ENCODE measurements at places on chromosomes 6 and 20. TPM values are rescaled to one million over a fixed set of nuclear protein-coding genes. Genes with fewer than 3 reads are reported as not detected.
A peak's percentile ranks its signal among the peaks of the same experiment; 100 is the strongest.

GRCh38 chr20:57611586-57612311, 8.5 kb downstream of the ZBP1 start:
- no peak for DNase-seq

GRCh38 chr20:16158090-16158975, 414.9 kb downstream of the KIF16B start:
- DNase-seq: no peak

DNA sequence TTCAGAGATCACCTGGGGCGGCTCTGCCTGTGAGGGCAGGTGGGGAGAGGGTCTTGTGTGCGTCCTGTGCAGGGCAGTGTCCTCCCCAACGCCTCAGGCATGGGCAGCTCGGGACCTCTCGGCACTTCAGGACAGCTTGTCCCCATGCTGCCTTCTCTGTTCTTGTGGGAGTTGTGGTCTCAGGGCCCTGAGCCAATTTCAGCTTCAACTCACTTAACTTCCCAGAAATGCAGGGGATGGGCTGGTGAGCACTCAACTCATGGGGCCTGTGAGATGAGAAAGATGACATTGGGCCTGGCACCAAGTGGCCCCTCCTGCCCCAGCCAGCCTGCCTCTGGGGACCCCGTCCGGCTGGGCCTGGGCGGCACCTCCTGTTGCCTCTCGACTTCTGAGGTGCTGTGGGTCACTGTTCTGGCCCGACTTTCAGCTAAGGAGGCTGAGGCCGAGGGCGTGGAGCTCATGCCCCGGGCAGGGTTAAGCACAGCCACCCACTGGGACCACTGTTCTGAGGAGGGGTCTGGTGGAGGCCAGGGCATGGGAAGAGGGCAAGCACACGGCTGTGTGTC, 6.7 kb downstream of the RGS19 start:
- DNase-seq: no peak

DNA sequence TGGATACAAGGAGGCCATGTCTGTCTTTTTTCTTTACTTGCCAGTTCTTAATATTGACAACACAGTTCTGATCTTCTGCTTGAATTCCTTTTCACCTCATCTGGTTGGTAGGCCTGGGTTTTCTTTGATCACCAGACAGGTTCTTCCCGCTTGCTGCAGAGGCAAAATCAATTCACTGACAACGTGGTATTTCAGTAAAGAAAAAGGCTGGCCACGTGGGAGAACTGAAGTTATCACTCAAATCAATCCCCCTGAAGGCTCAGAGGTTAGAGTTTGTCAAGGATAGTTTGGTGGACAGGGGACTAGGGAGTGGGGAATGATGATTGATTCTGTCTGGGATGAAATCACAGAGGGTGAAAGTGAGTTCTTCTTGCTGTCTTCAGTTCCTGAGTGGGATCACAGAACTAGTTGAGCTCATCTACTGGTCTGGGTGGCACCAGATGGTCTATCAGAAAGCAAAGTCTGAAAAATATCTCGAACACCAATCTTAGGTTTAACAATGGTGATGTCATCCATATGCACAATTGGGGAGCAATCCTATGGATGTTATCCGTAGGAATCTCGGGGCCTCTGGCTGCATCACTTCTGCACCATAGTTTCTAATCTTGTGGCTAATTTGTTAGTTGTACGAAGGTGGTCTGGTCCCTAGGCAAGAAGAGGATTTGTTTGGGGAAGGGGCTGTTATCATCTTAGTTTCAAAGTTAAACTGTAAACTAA, 37.3 kb upstream of the OLIG3 start:
- DNase-seq: no peak

DNA sequence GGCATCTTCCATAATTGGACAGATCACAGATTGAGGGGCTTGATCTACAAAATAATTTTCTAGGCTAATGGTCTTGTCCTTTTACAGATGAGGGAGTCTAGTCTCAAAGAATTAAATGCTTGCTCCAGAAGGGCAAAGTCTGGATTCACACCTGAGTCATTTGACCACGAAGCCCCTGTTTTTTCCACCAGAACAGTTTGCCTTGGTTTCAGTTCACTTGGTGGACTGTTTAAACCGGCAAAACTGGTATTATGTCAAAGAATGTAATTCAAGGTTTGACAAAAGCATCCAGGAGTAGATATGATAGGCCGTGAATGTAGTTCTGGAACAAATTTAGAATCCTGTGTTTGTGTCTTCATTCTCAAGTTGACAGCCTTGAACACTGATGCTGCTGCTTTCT, 3.3 kb downstream of the MYO6 start:
- no peak for DNase-seq

DNA sequence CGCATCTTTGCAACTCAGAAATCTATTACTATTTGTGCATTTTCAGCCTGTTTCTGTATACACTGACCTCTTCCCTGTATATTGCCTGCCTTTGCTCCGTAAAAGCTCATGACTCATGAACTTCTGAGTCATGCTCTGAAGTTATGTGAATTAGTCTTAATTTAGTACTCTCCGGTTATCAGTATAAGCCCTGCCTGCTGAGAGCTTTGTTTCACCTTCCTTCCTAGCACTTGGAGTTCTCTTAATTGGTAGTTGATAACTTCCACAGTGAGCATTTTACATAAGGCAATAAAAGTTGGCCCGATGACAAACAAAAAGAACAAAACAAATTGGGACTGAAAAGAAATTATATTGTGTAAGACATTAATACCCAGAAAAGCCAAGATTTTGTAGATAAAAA, 231.4 kb downstream of the GJA1 start:
- peak; percentile 61 for DNase-seq

GRCh38 chr6:16670617-16671051, 90.6 kb downstream of the ATXN1 start:
- no peak for DNase-seq

- DNase-seq: peak; percentile 71
These were observed 18.2 kb downstream of the PPARD start for GRCh38 chr6:35360349-35361138.

- DNase-seq: no peak
These were observed 65.2 kb downstream of the CDS2 start for GRCh38 chr20:5191829-5192569.

GRCh38 chr6:158815379-158815724, 3.8 kb downstream of the EZR start:
- no peak for DNase-seq

- no peak for DNase-seq
These were observed 296.9 kb downstream of the FOXC1 start for GRCh38 chr6:1906609-1907008.

GRCh38 chr6:2952557-2953095, 18.7 kb downstream of the SERPINB6 start:
- peak; percentile 47 for DNase-seq

- DNase-seq: no peak
These were observed 11.6 kb downstream of the MAP3K7 start for GRCh38 chr6:90575267-90575666.

DNA sequence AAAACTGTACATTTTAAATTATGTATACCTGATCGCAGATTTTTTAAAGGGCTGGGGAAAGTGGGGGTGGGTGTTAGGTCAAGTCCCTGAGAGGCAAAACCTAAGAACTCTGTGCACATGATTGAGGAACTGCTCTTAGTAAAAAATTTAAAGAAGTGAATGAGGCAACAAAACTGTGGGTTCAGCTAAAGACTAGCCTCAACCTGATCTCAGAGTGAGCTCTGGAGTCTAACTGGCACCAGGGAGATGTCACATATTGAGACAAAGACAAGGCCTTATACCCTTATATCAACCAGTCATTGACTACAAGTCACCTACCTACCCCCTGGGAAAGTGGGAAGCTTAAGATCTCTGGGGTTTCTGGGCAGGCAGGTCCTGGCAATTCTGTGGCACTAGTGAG, 27.4 kb upstream of the RUNX2 start:
- DNase-seq: no peak

DNA sequence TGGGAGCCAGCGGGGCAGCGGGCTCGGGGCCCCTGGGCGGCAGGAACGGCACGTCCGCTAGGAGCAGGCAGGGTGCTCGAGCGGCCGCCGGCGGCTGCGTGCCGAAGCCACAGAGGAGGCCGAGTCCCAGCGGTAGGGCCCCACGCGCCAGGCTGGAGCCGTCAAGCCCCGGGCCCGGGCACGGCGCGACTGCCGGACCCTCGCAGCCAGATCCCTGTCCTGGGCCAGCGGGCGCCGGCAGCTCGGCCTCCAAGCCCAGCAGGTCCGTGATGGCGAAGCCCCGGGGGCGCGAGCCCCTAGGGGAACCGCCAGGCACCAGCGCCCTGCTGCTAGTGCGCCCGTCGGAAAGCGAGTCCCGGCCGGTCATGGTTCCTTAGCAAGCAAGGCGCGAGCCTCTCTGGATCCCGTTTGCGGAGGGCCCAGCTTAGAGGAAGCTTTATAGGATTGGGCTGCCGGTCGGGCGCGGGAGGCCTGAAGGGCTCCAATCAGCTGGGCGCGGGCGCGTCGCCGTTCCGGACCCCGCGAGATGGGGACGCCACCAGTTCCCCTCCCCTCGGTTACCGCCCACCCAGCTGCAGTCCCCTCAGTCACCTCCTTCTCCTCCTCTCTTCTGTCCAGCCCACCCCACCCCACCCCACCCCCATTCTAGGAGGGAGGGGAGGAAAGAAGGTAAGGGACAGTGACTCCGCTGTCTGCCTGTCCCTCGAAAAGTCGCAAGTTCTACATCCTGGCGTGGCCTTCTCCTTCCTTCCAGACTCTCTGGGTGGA, at the start of gene VSX1:
Gene VSX1, minus strand, starts transcription at position 412 of the 768 bp plus-strand sequence. Its CDS starts 45 bp downstream, at position 367.
- DNase-seq: no peak

DNA sequence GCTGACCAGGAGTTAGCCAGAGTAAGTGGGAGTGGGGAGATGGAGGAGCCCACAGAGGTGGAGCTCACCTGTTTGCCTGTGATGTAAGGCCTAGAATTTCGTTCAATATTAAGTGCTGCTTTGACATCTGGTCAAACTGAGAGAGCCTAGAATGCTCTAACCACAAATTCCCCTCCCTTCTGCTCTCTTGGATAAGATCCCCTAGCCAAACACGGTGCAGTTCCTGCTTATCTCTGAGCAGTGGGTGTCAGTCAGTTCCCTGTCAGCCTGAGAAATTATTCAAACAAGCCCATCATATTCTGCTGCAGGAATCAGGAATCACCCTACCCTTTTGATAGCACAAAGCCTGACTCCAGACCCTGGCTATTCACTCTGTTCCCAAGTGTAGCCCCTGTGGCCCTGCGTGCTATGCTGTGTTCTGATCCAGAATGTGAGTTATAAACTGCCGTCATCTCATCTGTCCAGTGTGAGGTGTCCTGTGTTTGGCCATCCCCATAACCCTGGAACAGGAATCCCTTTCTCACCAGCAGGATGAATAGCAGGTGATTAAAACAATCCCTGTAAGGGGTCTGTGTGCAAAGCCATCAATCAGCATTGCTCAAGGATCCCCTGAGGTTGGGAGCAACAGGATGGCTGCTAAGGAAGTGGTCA, 31.8 kb upstream of the ZNF133 start:
- no peak for DNase-seq

DNA sequence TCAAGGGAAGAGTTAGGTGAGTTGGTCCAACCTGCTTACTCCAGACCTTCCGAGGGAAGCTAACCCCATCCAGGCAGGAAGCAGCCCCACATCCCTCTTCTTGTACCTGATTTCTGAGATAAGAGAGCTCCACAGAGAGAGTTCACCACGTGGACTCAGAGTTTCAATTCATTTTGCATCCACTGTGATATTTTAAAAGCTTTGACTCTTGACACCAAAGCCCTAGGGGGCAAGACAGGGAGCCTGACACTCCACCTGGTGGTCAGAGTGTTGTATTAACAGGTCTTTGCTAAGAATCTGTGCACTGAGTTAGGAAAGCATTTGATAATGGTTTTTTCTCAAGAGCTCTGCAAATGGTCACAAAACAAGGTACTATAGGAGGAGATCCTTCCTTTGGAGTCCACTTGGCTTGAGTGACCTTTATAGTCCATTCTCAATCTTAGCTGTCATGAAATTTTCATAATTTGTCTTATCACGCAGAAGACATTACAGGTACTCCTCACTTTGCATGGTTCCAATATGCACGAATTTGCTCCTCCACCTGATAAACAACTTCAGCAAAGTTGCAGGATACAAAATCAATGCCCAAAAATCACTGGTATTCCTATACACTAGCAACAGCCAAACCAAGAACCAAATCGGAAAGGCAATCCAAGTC, 56.2 kb upstream of the RIPOR2 start:
- no peak for DNase-seq

DNA sequence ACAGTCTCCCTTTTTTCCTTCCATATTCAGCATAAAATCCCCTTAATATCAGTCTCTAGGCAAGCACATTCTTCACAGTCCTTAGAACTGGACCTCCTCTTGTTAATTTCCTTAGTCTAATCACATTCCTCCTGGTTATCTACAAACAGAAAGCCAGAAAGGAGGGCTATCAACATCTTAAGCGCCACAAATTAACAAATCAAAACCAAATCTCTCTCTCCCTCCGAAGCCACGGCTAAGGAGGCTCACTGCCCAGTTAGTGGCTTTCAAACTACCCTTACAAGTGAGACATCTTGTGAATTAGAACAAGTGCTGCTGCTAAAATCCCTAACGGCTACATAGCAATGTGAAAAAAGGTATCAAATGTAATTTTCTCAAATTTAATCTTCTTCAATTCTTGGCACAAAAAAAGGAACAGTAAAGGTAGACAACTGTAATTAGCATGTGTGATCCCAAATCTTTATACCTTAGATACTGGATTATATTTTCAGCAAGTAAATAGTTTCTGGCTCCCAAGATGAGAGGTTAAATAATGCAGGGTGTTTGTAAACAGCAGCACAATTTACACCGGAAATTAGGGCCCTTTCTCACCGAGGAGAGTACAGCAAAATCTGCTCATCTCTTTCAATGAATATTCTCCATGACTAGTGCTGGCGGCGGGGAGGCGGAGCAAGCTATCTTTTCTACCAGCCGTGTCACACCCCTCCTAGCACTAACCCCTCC, 1.4 kb upstream of the TRIM39 start:
- DNase-seq: no peak

GRCh38 chr6:71457929-71458328, 169.3 kb downstream of the OGFRL1 start:
- DNase-seq: no peak

DNA sequence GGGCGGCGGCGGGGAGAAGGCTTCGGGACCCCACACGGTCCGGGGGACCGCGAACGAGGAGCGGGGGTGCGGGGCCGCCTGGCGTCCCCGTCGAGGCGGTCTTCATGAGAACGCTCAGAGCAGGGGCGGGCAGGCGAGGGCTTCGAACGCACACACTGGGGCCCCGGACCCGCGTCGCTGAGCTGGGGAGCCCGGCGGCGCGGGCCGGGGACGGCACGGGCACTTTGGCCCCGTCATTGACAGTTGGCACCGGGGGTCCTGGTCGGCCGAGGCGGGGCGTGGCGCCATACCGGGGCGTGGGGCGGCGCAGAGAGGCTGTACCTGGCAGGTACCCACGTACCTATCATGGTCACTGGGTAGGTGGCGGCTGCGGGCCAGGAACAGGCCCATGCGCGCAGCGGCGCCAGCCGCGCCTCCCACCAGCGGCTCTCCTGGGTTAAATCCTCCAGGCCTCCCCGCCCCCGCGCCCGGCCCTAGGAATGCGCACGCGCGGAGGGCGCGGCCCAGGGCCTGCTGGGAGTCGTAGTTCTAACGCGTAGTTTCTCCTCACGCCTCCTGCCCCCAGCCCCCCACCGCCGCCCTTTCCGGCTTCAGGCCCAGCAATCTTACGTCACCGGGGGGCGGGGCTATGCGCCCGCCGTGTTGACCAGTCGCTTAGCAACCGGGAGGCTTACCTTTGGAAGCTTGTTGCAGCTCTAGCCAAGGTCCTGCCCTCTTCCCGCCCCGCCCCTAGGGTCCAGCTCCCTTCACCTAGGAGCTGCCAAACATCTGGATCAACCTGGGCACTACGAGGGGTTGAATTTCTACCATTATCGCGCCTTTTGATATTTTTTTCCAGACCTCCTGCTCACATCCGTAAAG, at the start of the genes PACRG and PRKN:
Gene PACRG, plus strand, starts transcription at position 653 of the 861 bp plus-strand sequence.
Gene PRKN, minus strand, starts transcription at position 445 of the 861 bp plus-strand sequence.
- peak; percentile 94 for DNase-seq

Gene APCDD1L
- total RNA-seq: 5.1 TPM

Gene DEF6
- 3.2 TPM for total RNA-seq

Gene SPDEF
- total RNA-seq: not detected

Gene ADGB
- total RNA-seq: not detected

Gene MLIP
- total RNA-seq: not detected

Gene GSTA2
- total RNA-seq: not detected
